ENCODE measurements at places on chromosomes 3 and 15.

- DNase-seq = no peak
Measured at GRCh38 chr15:50378776-50379175, 23.8 kb upstream of the GABPB1 start.

GRCh38 chr15:77840991-77841775 is 208.5 kb upstream of the LINGO1 start:
- no peak for DNase-seq

DNA sequence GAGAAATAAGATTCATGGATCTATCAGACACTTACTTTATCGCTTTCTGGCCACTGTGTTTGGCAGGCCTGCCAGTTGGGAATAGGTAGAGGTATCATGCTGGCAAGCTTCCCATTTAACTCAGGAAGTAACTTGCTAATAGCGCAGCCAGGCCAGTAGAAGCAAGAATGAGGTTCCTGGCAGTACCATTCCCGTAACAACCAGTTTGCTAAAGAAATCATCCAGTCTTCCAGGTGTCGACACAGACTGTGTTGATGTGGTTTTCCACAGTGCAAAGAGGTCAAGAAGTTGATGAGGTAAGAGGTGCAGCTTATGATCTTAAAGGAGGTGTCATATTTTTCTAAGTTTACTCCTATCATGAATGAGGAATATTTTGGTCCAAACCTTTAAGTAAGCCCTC is 46.2 kb downstream of the DPH6 start:
- DNase-seq = no peak

DNA sequence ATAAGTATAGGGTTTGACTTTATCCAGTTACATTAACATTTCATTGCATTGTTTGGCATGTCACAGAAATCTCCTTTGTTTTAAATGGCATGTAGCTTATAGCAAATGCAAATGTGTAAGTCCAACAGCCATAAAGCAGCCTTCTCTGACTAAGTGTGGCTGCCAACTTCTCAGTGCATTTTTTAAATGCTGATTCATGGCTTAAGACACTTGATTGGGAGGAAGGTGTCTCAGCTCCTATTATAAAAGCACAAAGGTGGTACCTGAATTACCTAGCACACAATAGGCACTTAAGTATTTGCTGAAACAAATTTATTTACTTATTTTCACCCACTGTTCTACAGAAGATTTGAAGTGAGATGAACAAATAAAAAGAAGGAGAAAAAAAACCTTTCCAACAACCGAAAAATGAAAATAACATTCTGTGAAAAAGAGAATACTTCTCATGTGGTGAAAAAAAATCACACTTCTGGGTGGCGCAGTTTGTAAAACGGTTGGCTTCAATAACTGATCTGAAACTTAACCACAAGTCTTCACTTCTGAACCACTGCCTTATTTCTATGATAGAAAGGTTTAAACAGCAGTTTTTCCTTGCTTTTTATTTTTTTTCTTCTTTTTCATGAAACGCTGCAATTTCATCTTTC is 105.5 kb upstream of the ICE2 start:
- DNase-seq = no peak

DNA sequence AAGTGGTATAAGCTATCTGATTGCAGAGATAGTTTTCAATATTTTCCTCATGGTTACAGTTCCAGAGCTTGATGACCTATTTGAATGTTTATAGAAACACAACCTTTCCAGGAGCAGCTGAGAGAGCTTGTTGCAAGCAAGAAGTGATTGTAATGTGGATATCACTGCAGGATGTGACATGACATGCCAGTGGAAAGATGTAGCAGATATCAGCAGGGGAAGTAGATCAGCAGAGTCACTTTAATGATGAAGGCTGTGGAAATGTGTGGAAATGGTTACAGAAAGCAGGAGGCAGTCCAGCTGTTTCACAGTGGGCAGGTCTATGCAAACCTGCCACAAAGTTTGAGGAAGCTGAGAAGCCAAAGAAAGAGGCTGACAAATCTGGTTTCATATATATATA is 21.0 kb downstream of the TMEM158 start:
- DNase-seq = no peak

GRCh38 chr3:16738451-16738850 is 133.2 kb upstream of the DAZL start:
- no peak for DNase-seq

GRCh38 chr15:58737298-58737697 is 12.2 kb downstream of the ADAM10 start:
- no peak for DNase-seq

- no peak for DNase-seq
Measured at GRCh38 chr3:126649556-126650092, 5.3 kb downstream of the TXNRD3 start.

DNA sequence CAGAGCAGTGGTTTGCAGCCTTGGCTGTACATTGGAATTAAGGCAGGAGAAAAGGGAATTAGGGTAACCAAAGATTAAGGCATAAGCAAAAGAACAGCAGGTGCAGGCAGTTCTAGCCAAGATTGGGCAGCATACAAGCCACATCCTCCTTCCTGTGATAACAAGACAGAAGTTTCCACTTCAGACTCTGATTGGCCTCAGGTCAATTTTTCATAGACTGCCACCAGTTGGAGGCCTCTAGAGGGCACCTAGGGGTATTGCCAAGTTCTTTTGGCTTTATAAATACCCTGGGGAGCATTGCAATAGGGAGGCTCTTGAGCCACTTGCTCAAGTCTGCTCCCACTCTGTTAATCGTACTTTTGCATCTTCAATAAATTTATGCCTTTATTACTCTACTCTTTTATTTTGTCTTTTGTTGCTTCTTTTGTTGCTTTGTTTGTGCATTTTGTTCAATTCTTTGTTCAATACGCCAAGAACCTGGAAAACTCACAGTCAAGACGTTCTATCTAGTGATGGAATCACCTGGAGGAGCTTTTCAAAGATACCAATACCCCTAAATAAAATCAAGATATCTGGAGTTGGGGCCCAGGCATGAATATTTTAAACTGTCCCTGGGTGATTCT is 32.2 kb upstream of the FMN1 start:
- peak; percentile 70 for DNase-seq

DNA sequence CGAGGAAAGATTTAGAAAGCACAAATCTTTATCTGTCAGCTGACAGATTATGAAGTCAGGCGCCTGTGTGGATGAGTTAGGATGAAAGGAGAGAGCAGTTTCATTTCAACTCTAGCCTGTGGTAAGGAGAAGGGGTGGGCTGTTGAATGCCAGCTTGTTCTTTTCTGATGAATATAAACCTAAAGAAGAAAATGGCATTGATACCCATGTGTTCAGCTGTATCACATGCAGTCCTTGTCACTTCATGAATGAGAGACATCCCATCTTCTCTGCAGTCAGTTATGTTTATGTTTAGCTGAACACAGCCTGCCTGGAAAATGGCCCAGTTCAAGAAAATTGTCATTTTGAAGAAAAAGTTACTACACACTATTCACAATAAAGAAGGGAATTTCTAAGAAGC is 345.7 kb upstream of the RBMS3 start:
- DNase-seq = peak; percentile 52

GRCh38 chr3:16686679-16687078 is 81.5 kb upstream of the DAZL start:
- no peak for DNase-seq

GRCh38 chr3:194087995-194088855 is 47.7 kb upstream of the HES1 start:
- no peak for DNase-seq

DNA sequence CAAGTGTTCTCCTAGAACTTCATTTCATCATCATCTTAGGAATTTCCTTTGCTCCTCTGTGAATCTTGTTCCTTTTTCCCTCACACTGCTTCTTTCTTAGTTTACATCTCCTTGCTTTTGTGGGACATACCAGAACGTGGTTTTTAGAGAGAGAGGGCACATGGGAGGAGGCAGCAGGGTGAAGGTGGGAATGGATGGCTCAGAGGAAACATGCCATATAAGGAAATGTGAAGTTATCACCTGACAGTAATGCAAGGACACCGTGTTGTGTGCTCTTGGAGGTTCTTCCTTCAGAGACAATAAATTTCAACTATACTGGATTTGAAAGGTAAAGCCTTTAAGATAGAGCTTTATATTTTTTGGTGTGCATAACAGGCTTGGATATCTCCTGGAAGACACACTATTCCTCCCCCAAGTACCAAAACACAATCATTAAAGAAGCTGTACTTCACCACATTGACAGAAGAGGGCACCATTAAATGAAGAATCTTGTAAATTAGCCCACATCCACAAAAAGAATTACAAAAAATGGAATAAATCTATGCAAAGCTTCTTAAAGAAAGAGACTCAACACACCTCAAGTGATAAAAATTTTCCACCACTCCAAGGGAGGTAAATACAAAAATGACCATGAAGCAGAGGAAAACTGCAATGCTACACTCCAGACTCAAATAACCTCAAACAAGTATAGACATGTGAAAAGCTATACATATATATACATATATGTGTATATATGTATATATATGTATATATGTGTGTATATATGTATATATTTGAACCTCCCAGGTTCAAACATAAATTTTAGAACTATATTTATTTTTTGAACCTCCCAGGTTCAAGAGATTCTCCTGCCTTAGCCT is 26.1 kb downstream of the RPL39L start:
- DNase-seq = no peak

- no peak for DNase-seq
Measured at GRCh38 chr3:135731546-135731945, 234.0 kb upstream of the PPP2R3A start.

GRCh38 chr3:31472479-31473390 is 60.0 kb upstream of the STT3B start:
- no peak for DNase-seq

- DNase-seq = no peak
Measured at GRCh38 chr3:10333349-10333650, 12.4 kb upstream of the SEC13 start.

- no peak for DNase-seq
Measured at GRCh38 chr15:96551196-96551595, 220.7 kb downstream of the NR2F2 start.

GRCh38 chr3:66195347-66195783 is 25.4 kb upstream of the SLC25A26 start:
- DNase-seq = peak; percentile 17

DNA sequence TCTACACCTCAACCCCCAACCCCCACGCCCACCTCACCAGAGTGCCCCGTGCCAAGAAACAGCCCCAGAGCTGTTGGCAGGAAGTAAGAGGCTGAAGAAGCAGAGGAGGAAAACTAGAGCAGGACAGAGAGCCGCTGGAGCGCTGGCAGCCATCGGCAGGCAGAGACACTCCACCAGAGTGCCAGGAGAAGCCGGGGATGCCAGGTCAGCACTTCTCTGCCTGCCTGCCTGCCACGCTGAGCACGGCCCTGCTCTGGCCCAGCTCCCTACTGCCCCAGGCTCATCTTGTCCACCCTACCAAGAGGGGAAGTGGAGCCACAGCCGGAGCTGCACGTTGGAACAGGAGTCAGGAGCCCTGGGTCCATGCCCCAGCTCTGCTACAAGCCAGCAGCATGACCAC is 29.7 kb downstream of the CACNA2D2 start:
- no peak for DNase-seq

GRCh38 chr3:179146911-179147513 is 1.1 kb upstream of the PIK3CA start:
- DNase-seq = peak; percentile 51

GRCh38 chr15:99590913-99591646 is 25.3 kb downstream of the MEF2A start:
- no peak for DNase-seq

- DNase-seq = peak; percentile 80
Measured at GRCh38 chr3:182092662-182093262, 381.0 kb downstream of the SOX2 start.

DNA sequence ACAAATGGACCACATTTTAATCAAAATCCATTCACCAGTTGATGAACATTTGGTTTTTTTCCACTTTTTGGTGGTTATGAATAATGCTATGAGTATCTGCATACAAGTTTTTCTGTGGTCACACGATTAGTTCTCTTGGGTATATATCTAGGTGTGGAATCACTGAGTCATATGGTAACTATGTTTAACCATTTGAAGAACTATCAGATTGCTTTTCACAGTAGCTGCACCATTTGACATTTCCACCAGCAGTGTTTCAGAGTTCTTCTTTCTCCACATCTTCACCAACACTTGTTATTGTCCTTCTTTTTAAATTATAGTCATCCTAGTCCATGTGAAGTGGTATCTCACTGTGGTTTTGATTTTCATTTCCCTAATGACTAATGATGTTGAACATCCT is 33.3 kb upstream of the ATG7 start:
- DNase-seq = no peak

DNA sequence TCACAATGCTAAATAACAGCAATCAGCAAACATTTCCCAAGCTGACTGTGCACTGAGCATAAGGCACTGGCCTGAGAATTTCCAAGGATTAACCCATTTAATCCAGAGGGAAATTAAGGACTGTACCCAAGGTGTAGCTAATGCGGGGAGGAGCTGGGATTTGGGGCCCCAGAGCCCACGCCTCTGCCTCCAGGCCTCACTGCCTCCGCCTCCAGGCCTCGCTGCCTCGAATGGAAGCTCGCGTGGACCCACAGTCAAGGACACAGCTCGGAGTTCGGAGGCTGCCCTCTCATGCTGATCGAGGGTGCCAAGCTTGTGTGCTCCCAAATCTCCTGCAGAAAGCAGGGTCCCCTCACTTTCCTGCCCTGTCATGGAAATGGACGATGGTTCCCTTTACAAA is 76.5 kb upstream of the SNRPA1 start:
- DNase-seq = no peak

DNA sequence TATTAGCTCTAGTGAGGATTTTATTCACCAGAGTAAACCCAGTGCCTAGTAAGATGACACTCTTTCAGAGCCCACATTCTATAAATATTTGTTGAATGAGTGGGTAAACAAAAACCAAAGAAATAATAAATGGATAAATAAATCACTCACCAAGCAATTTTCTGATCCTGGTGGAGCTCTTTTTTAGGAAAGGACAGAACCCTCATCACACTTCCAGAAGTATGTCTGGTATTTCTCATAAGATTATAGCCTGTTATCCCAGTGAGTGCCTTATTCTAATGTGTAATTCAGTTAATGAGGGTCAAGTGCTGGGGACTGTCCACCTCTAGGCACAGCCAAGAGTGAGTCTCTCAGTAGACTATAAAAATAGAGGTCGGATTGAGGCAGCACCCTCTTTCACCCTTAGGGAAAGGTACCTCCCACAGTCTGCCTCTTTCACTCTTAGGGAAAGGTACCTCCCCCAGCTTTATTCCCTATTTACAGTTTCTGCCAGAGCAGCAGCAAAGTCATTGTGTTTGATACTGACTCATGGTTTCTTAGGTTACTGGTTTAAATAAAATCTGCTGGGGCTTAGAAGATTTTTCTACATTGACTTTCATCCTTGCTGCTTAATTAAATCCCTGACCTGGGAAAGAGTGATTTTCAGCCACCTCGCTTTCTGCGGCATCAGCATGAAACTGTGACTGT is 145.0 kb downstream of the STAC start:
- no peak for DNase-seq

GRCh38 chr3:123733805-123734526 is 149.1 kb upstream of the HACD2 start:
- DNase-seq = peak; percentile 56

GRCh38 chr15:45182996-45183395 is 4.8 kb downstream of the SHF start:
- no peak for DNase-seq

DNA sequence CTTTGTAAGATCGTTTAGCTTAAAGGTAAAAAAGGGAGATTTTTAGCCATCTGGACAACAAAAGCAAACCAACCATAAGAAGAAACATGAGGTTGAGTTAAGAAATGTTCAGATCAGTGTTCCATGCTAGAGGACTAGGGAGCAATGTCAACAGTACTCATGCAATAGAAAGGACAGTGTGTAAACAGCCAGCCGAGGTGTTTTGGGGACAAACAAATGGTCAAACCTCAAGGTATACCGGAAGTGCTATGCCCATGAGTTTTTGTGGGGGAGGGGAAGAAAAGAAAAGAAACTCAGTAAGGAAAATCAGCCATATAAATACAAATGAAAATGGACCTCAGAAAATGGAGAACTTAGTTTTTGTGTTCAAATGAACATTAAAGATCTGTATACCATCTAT is 289.5 kb upstream of the GRM7 start:
- no peak for DNase-seq

All from COLO829 (cell line).